Activated naive CD8-positive, alpha-beta T cell treated with anti-CD3 and anti-CD28 coated beads, Interleukin-2, amount 50 U/mL, for 16 hours (primary cell): ENCODE measurements at places on chromosomes 4 and X.

- no peak for DNase-seq
These were observed 12.2 kb upstream of the ZNF280C start for GRCh38 chrX:130280901-130281300.

- DNase-seq: no peak
These were observed 71.2 kb downstream of the SNX25 start for GRCh38 chr4:185280608-185281007.

GRCh38 chr4:7365462-7366179 lies 69.1 kb downstream of the PSAPL1 start:
- DNase-seq: no peak

DNA sequence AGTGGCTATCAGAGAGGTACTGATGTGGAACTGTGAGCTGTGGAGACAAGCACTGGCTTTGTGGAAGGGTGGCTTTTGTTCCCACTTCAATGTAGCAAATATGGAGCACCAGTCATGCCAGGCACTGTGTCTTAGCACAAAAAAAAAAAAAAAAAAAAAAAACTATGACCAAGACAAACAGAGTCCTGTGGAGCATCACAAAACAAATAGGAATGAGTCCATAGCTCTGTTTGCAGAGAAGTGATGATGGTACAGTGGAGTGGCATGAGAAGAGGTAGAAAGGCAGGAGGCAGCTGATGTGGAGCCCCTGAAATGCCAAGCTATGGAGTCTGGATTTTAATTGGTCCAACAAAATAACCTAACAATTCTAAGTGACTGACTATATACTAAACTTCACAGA lies 116.9 kb downstream of the RAB28 start:
- no peak for DNase-seq

DNA sequence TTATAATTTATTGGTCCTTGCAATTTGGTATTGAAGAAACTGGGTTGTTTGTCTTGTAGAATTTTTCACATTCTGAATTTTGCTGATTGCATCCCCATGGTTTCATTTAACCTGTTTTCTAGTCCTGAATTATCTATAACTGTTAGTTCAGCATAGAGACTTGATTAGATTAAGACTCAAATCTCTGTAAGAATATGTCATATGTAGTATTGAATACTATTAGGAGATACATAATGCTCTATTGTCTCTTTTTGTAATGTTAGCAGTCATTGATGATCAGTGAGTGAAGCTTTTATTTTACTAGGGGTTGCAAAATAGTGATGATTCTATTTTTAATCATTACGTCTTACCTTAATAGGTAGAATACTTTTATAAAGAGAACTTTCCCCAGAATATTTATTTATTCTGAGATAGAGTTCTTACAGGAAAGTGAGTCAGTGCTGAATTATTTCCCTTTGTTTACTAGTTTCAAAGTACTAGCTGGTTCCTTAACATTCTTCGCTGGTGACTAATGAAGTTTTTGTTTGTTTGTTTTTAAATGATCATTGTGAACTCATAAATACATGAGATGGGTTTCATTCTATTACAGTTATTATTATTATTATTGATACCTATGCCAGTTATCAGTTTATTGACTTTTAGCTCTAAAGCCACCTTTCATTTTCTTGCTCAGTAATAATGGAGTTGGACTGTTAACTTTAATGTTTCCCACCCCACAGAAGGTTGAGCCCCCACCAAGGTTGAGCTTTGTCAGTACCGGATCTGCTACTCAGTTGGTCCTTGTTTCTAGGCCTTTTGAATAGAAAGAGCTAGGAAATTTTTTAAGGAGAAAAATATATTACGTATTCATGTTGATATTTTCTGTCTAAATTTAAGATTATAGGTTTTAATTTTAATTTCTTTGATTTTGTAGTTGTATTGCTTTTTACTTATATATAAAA lies 102.3 kb downstream of the LARP1B start:
- no peak for DNase-seq

DNA sequence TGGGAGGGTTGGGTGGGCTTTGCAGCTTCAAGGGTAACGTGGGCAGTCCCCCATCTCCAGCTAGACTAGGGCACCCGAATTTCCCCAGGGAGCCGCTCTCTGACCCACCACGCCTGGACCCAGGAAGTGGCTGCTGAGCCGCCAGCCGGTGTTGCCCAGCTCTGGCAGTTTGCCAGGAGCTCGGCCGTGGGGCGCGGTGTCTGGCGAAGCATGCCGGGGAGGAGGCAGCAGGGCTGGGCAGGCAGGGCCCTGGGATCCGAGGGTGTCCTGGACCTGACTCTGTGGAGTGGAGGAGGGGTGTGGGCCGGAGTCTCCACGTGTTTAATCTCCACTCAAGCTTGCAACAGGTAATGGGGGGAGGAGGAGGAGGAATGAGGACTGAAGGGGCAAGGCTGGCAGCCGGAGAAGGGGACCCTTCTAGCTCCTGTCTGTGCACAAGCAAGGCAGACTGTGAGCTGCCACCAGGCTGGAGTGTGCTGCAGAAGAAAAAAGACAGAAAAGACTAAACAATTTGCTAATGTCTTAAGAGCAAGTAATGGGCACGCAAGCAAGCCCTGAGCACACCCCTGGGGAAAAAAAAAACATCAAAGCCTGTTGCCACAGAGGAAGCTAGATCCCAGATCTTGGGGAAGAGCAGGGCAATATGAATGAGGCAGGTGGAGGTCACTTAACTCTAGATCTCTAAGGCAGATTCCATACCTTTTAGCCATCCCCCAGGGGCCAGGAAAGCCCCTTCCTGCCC lies 2.4 kb downstream of the LONRF3 start:
- DNase-seq: no peak

GRCh38 chrX:69740317-69740716 lies 124.4 kb downstream of the EDA start:
- no peak for DNase-seq

- DNase-seq: no peak
These were observed 87.1 kb downstream of the VCX2 start for GRCh38 chrX:8084006-8084405.

- no peak for DNase-seq
These were observed 135.6 kb downstream of the EVC2 start for GRCh38 chr4:5572751-5573150.

GRCh38 chr4:38925492-38926413 lies 58.1 kb downstream of the FAM114A1 start:
- DNase-seq: no peak

- no peak for DNase-seq
These were observed 240.3 kb downstream of the PALLD start for GRCh38 chr4:168736860-168737805.

- DNase-seq: no peak
These were observed 91.1 kb downstream of the LDB2 start for GRCh38 chr4:16807355-16807754.

DNA sequence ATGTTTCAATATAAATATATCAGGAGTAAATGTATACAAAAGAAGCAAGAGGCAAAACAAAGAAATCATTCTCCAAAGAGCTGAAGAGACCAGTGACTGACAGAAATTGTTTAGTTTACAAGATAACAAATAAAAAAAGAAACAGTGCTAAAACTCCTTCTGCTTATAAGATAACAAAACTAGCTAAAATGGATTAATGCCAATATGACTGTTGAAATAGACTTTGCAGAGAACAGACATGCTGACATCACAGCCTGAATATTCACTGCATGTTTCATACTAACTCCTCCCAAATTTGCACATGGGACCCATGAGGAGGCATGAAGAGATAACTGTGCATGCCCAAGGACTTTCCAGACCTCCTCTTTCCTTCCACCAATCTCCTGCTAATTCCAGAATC lies 6.2 kb upstream of the GABRA4 start:
- DNase-seq: no peak

DNA sequence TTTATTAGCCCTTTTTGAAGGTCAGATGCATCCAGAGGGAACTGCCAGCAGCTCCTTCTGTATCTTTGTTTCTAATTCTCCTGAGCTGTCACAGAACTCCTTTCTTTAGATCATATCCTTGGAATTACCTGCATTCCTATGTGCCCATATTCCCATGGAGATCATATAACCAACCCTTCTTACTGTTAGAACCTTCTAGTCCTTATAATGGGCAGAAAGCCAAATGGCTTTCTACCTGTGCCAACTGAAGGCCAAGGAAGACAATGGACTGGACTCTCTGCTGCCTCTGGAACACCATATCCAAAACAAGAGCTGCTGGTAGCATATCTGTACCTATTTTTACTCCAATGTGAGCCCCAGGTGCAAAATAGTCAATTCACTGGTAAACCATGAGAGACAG lies 60.7 kb downstream of the TBC1D9 start:
- DNase-seq: no peak

GRCh38 chr4:89482251-89482650 lies 174.7 kb upstream of the GPRIN3 start:
- DNase-seq: no peak

DNA sequence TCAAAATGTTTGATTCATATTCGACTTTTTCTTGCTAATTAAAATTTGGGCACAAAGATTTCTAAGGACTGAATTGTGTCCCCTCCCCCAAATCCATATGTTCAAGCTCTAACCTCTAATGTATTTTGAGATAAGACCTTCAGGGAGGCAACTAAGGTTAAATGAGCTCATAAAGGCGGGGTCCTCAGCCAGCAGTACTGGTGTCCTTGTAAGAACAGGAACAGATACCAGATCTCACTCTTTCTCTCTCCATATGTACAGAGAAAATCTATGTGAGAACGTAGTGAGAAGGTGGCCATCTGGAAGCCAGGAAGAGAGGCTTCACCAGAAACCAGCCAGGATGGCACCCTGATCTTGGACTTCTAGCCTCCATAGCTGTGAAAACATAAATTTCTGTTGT lies 116.9 kb downstream of the VEGFC start:
- DNase-seq: no peak

DNA sequence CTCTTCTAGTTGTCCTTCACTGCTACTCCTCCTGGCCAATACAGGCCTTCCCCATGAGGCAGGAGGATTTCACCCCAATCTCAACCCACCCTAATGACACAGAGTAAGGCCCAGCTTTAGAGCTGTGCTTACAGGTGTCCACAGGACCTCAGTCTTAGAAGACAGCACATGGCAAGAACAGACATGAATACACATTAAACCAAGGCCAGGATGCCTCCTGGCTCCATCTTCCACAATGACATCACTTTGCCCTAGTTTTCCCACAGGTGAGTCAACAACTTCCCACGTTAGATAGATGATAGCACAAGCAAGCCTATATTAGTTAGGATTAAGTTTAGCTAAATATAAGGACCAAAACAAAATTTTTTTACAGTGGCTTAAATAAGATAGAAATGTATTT lies 63.8 kb upstream of the NOCT start:
- DNase-seq: no peak

DNA sequence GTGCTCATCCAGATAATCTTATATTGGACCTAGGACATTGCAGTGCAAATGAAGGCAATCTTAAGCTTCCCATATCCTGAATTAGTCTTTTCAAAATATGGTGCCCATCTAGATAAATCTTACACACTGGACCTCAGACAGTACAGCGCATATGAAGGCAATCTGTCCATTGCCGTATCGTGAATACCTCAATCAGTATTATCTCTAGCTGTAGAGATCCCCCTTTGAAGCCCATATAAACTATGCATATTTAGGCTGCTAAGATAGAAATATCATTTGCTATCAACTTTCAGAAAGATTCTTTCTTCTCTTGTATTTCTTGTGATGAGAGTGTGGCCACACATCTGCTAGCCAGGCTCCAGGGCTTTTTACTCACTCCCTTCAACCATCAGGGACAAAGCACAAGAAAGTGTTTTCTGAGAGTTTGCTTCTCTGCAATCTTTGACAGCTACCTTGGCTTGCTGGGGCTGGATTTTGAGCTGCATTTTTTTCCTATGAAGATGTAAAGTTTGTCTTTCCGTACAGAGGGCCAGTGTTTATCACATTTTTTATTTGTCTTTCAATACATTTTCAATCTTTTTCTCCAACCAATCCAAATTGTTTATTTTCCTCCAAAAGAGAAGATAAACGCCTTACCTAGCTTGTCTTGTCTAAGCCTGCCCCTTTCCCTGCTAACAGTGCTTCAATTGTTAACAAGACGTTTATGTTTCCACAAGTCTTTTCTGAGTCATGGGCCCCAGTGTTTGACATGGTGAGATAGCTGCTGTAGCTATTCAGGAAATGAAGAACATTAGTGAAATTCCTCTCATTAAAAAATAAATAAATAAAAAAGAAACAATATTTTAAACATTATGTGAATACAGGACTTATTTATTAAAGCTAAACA lies 57.6 kb upstream of the FAT1 start:
- no peak for DNase-seq

DNA sequence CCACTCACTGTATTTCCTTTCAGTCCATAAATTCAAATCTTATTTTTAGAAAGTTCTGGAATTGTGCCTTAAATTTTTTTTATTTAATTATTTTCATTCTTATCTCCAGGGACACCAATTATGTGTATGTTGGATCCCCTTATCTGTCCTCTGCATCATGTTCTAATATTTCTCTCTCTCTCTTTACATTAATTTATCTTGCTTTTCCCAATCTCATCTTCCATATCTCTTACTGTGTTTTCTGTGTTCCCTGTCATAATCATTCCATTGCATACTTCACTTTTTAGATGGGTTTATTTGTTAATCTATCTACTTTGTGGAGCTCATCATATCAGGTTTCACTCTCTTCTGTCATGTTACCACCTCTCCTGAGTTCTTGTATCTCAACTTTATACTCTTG lies 37.4 kb downstream of the PPP2R2C start:
- no peak for DNase-seq

GRCh38 chrX:85964744-85965143 lies 82.6 kb downstream of the CHM start:
- DNase-seq: no peak

- DNase-seq: no peak
These were observed 103.4 kb upstream of the PDLIM3 start for GRCh38 chr4:185638548-185639301.

DNA sequence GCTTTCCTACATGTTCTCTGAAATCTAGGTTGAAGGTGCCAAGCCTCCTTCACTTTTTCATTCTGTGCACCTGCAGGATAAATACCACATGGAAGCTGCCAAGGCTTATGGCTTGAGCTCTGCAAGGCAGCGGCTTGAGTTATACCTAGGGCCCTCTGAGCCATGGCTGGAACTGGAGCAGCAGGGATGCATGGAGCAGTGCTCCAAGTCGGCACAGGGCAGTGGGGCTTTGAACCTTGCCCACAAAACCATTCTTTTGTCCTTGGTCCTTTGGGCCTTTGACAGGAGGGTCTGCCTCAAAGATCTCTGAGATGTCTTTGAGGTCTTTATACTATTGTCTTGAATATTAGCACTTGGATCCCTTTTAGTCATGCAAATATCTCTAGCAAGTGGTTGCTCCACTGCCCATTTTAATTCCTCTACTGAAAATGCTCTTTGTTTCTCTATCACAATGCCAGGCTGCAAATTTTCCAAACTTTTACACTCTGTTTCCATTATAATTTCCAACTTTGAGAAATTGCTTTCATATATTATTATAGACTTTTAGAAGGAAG lies 536.2 kb upstream of the KLHL4 start:
- DNase-seq: no peak

- DNase-seq: no peak
These were observed 172.9 kb downstream of the DCLK2 start for GRCh38 chr4:150250998-150251651.

DNA sequence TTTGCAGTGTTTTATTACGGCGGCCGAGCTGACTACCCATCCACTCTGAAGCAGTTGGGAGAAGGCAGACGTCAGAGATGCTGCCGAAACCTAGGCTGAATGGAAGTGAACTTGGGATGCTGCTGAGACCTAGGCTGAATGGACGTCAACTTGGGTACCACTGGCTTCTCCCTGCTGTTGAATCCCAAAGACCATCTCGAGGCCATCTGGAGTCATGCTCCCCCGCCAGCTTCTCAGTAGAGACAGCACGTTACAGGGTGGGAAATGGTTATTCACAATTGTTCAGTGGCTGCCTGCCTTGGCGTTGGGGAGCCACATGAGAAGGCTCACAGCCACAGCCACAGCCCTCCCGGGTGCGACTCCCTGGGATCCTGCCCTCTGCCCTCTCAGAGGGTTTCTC lies 40.9 kb downstream of the P2RY8 start:
- DNase-seq: no peak
